Activated CD4-positive, alpha-beta memory T cell treated with anti-CD3 and anti-CD28 coated beads for 36 hours (primary cell): ENCODE measurements at places on chromosomes 2 and 18. TPM values are rescaled to one million over a fixed set of nuclear protein-coding genes. Genes with fewer than 3 reads are reported as not detected.

GRCh38 chr2:12416600-12416999 is 300.1 kb upstream of the TRIB2 start:
- H3K27ac ChIP-seq = no peak overlapping the region
- no peaks in the 10 kb centered on the region for H3K36me3 ChIP-seq
- peaks cover 43% of the 10 kb centered on the region for H3K4me1 ChIP-seq

- H3K36me3 ChIP-seq = peaks cover 6% of the 10 kb centered on the region
- DNase-seq = no peak
- H3K27me3 ChIP-seq = peaks cover 7% of the 10 kb centered on the region
- H3K4me1 ChIP-seq = peaks cover 41% of the 10 kb centered on the region
- H3K27ac ChIP-seq = peak overlapping the region; percentile 57
Measured at GRCh38 chr2:241843321-241844065, 15.2 kb downstream of the PDCD1 start.

The CPO gene
- not detected for total RNA-seq

GRCh38 chr2:118094503-118094902 is 6.2 kb downstream of the INSIG2 start:
- no peaks in the 10 kb centered on the region for H3K27me3 ChIP-seq
- peaks cover 43% of the 10 kb centered on the region for H3K4me1 ChIP-seq
- no peak overlapping the region for H3K27ac ChIP-seq
- no peak for DNase-seq
- peaks cover 6% of the 10 kb centered on the region for H3K36me3 ChIP-seq

The CDCA7 gene
- total RNA-seq = 59.9 TPM

- H3K27me3 ChIP-seq = no peaks in the 10 kb centered on the region
- no peaks in the 10 kb centered on the region for H3K36me3 ChIP-seq
- H3K4me3 ChIP-seq = no peak overlapping the region
- peaks cover 11% of the 10 kb centered on the region for H3K4me1 ChIP-seq
- no peak for DNase-seq
- no peak overlapping the region for H3K27ac ChIP-seq
Measured at GRCh38 chr2:102264952-102265351, 46.4 kb upstream of the IL1RL1 start.

GRCh38 chr2:140597836-140598235 is 1533.0 kb downstream of the LRP1B start:
- no peak for DNase-seq
- H3K27me3 ChIP-seq = no peaks in the 10 kb centered on the region
- H3K4me1 ChIP-seq = no peaks in the 10 kb centered on the region
- H3K36me3 ChIP-seq = no peaks in the 10 kb centered on the region
- no peak overlapping the region for H3K4me3 ChIP-seq

DNA sequence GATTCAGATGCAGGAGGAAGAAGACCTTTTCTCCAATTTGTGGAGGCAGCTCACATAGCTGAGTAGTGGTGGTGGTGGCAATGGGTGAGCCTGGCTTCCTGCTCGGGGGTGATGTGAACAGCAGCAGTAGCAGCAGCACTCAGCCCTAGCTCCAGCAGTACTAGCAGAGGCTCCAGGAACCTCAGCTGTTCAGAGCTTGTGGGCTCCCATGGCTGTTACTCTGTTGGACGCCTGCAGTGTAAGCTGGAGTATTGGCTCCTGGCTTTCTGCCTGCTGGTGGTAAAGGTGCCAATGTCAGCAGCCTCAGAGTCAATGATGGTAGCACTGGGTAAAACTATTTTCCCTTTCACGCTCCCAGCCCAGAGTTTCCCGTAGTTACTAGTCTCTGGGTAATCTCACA is 3.1 kb upstream of the SEH1L start:
- no peak overlapping the region for H3K27ac ChIP-seq
- peaks cover 26% of the 10 kb centered on the region for H3K4me1 ChIP-seq
- H3K36me3 ChIP-seq = peaks cover 10% of the 10 kb centered on the region
- H3K4me3 ChIP-seq = no peak overlapping the region
- no peak for DNase-seq

DNA sequence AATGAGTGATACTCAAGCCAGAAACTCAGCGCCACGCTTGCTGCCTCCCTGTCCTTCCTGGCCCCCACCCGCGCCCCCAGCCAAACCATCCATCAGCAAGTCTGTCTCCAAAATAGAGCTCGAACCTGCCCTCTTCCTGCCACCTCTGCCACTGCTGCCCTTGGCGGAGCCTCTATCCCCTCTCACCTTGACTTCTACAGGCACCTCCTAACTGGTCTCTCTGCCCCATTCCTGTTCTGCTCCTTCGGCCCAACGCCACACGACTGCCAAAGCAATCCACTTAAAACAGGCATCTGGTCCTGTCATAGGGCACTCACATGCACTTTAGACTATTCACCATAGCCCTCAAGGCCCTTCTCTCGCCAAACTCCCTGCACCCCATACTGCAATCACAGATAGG is 210.3 kb upstream of the SMAD2 start:
- no peak overlapping the region for H3K27ac ChIP-seq
- peaks cover 7% of the 10 kb centered on the region for H3K4me1 ChIP-seq
- peaks cover 31% of the 10 kb centered on the region for H3K27me3 ChIP-seq
- no peaks in the 10 kb centered on the region for H3K36me3 ChIP-seq

DNA sequence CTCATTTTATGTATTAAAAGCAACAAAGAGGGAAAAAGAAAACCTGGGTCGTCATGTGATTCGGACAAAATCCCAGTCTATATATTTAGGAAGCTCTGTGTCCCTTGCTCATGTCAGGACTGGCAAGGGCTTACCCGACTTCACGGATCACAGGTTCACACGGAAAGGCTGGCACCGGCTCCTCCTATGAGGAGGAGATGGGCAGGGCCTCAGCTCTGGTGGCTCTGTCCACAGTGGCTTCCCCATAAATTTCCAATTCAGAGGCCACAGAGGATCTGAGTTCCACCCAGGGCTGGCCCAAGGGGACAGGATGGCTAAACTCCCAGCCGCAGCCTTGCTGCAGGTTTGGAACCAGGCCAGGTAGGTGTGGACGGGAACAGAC is 186.8 kb downstream of the BCL2 start:
- no peak overlapping the region for H3K27ac ChIP-seq
- H3K27me3 ChIP-seq = no peaks in the 10 kb centered on the region
- H3K36me3 ChIP-seq = peaks cover 9% of the 10 kb centered on the region
- H3K4me1 ChIP-seq = peaks cover 43% of the 10 kb centered on the region

GRCh38 chr2:75846683-75847190 is 136.0 kb upstream of the GCFC2 start:
- peaks cover 2% of the 10 kb centered on the region for H3K27me3 ChIP-seq
- H3K36me3 ChIP-seq = no peaks in the 10 kb centered on the region
- no peak for DNase-seq
- H3K27ac ChIP-seq = no peak overlapping the region
- H3K4me3 ChIP-seq = no peak overlapping the region

DNA sequence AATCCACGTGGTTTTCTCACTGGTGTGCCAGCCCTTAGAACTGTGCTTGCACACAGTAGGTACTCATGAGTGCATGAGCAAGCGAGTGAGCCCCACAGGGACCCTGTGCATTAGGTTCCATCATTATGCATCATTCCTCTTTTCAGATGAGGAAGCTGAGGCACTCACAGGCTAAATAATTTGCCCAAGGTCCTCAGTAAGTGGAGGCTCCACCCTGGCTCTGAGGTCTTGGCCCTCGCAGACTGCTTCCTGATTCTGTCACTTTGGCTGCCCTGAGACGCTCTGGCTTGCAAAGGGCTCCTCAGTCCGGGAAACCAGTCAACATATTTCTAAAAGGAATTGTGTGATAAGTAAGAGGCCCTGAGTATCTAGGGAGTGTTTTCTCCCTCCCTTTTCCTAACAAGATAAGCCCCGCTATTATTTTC is 71.7 kb downstream of the IL1R2 start:
- peaks cover 3% of the 10 kb centered on the region for H3K36me3 ChIP-seq
- DNase-seq = no peak
- H3K27ac ChIP-seq = peak overlapping the region; percentile 88
- H3K4me1 ChIP-seq = peaks cover 46% of the 10 kb centered on the region
- no peak overlapping the region for H3K4me3 ChIP-seq

DNA sequence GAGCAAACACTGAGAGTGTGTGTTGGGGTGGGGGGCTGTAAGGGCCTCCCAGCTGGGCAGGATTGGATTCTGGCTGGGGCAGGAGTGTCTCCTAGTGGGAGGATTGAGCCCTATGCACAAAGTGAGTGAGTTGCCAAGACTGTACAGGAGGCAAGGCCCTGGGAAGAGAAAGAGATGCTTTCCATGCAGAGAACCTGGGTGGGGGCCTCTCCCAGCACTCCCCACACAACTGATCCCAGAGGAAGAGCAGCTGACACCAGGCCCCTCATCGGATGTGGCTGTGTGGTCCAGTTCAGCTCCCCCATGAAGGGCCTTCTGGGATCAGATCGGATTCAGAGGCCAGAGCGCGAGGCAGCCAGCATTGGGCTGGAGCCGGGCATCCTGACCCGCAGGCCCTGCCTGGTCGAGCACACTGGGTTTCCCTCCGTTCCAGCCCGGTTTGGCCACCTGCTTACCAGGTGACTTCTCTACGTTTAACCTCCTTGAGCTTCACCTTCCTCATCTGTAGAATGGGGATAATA is 49.4 kb upstream of the FAHD2A start:
- no peak for DNase-seq
- no peak overlapping the region for H3K4me3 ChIP-seq
- H3K27ac ChIP-seq = no peak overlapping the region
- H3K4me1 ChIP-seq = no peaks in the 10 kb centered on the region

DNA sequence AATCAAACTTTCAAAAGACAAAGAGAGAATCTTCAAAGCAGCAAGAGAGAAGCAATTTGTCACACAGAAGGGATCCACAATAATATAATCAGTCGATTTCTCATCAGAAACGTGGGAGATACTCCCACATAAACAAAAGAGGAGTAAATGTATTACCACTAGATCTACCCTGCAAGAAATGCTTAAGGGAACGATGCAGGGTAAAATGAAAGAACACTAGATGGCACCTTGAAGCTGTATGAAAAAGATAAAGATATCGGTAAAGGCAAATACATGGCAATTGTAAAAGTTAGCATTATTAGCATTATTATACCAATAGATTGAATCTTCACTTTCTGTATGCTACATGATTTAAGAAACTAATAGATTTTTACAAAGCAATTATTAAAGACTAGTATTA is 677.0 kb downstream of the SUCLG1 start:
- H3K36me3 ChIP-seq = no peaks in the 10 kb centered on the region
- H3K4me1 ChIP-seq = no peaks in the 10 kb centered on the region
- H3K27me3 ChIP-seq = no peaks in the 10 kb centered on the region
- no peak overlapping the region for H3K4me3 ChIP-seq

DNA sequence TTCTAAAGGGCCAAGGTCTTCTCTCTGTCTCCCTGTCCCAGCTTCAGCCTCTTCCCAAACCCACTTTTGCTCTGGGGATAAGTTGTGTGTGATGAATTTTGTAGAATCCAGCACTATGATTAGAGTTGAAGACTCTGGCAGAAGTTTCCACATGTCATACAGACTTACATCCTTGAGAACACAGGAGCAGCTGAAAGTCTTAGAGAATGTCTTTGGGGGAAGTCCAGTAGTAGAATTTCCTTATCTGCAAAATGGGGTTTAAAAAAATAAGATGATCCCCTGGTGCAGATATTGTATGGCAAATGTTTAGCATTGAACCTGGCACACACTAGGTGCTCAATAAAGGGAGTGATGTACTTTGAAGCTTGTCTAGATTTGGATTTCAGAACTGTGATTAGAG is 65.2 kb downstream of the TMEM247 start:
- no peak overlapping the region for H3K27ac ChIP-seq
- peaks cover 69% of the 10 kb centered on the region for H3K4me1 ChIP-seq
- H3K36me3 ChIP-seq = no peaks in the 10 kb centered on the region
- no peaks in the 10 kb centered on the region for H3K27me3 ChIP-seq

The ITPRIPL1 gene
- total RNA-seq = 30.2 TPM

- peaks cover 7% of the 10 kb centered on the region for H3K4me1 ChIP-seq
- H3K36me3 ChIP-seq = no peaks in the 10 kb centered on the region
- H3K4me3 ChIP-seq = no peak overlapping the region
- H3K27ac ChIP-seq = no peak overlapping the region
- H3K27me3 ChIP-seq = no peaks in the 10 kb centered on the region
Measured at GRCh38 chr18:14922031-14922430, 174.1 kb downstream of the ANKRD30B start.

DNA sequence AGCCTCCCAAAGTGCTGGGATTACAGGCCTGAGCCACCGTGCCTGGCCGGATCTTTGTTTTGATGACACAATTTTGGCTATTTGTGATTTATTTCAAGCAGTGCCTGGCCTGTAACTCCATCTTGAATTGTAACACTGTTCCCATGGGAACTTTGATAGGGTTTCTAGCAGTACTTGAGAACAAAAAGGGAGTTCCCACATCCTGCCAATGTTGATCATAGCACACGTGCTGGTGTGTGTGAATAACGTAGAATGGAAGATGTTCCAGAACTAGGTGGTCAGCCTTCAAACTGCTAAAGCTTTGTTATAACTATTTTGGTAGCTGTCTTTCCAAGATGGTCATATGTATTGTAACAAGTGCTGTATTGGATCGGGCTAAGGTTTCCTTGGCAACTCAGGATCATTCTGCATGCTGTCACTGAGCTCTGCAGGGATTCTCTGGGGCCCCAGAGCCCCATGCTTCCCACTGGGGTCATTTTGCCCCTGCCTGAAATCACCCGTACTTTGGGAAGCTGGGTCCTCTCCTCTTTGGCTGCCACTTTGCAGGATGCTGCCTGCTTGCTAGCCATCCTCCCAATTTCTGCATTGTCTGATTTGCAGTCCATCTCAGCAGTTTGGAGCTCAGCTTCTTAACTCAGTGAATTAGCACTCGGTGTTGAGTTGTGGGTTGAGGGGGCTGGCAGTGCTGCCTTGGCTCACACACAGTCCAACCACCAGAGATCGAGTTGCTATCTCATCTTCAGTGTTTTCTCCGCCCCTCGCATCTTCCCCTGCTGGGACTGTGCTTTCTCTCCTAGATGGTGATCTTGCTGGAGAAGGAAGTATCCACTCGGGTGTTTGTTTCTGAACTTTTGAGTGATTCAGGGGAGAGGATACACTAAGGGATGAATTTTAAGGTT is 26.8 kb downstream of the SH3RF3 start:
- H3K36me3 ChIP-seq = no peaks in the 10 kb centered on the region
- no peak overlapping the region for H3K27ac ChIP-seq
- peaks cover 4% of the 10 kb centered on the region for H3K27me3 ChIP-seq
- H3K4me1 ChIP-seq = peaks cover under 1% of the 10 kb centered on the region

DNA sequence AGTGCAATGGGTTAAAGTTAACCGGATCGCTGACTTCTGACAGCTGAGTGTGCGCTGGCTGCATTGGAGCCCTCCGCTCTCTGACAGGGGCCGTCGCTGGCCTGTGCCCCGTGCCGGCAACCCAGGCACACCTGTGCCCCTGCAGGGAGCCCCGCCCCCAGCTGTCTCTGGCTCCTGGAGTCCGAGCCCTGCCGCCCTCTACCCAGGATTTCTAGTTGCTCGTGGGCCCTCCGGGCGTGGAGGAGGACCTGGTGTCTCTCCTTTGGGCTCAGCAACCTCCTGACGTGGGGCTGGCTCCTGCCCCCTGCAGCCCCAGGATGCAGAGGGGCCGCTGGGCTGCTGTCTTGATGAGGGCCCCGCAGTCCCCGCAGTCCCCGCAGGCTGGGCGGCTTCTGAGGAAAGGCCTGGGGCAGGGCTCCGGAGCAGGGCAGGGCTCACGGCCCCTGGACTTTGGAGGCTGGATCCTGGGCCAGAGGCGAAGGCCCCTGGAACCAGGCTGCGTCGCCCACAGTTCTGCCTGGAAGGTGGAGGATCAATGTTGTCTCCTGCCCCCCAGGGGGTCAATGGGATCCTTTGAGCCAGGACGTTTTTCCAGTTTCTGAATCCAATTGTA is 172.8 kb downstream of the RNF144A start:
- no peaks in the 10 kb centered on the region for H3K4me1 ChIP-seq
- DNase-seq = no peak
- H3K27ac ChIP-seq = no peak overlapping the region
- no peaks in the 10 kb centered on the region for H3K27me3 ChIP-seq
- H3K4me3 ChIP-seq = no peak overlapping the region

The GYPC gene
- total RNA-seq = 123 TPM
